ENCODE measurements at places on chromosomes 12 and 14.
A peak's percentile ranks its signal among the peaks of the same experiment; 100 is the strongest.

DNA sequence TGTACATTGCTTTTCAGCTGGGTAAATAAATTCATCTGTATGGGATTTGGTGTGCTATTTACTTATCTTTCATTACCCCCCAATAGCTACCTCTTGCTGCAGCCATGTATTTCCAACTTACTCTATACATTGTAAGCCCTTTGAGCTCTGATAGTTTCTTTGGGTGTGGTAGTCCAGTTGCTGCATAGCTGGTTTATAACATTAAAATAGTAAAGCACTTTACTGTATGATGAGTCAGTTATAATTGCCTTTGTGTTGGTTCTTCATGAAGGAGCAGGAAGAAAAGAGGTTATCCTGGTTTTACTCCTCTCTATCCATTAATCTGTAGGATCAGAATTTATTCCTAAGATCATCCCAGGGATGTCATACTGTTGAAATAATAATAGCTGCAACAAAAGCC is 15.7 kb downstream of the TBC1D30 start:
- DNase-seq = no peak

- no peak for DNase-seq
These were observed 35.6 kb upstream of the GPR68 start for GRCh38 chr14:91280129-91280528.

- DNase-seq = no peak
These were observed 90.4 kb downstream of the LRP6 start for GRCh38 chr12:12176402-12176801.

DNA sequence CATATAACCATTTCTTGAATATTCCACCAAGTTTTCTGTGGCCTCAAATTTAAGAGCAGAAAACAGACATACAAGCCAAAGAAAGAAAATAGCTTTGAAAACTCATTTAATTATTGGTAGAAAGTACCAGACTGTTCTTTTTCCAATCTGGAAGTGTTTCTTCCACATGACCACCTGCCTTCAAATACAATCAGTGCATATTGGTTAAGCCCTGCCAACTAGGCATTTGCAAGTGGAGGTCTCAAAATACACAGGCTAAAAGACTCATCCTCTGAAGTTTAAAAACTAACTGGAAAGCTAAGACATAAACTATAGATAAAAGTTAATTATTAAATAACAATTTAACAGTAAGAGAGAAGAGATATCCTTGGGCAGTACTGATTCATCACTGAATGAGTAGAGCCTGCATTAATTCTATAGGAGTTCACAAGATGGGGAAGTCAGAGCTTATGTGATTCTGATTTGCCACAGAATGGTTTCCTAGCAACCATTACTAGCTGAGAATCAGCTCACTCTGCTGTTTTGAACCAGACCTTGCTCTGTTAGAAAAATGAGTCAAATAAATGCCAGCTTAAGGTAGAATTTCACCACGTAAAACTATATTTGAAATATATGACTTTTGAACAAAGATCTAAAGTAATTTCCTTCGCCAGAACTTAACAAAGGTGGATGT is 433.8 kb downstream of the FUT8 start:
- DNase-seq = no peak

GRCh38 chr12:80745851-80746505 is 29.3 kb downstream of the MYF5 start:
- no peak for DNase-seq

DNA sequence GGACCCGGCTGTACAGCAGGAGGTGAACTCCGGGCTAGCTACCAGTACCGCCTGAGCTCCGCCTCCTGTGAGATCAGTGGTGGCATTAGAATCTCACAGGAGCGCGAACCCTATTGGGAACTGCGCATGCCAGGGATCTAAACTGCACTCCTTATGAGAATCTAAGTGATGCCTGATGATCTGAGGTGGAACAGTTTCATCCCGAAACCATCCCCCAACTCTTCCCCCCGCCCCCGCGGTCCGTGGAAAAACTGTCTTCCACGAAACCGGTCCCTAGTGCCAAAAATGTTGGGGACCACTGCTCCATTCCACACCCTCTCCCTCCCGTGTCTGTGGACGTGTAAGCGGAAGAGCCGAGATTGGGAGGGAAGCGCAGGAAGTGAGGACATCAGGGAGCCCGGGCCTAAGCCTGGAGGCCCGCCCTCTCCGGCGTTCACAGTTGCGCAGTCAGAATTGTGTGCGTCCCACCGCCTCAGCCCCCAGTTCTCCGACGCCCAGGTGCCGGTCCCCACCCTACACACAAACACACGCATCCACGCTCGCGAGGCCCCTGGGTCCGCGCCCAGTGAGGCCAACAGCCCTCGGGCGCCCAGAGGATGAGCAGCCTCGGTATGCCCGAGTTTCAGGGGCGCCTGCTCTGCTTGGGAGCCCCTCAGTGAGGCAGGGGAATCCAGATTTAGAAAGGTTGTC is 1.8 kb upstream of the RNASE4 start:
- DNase-seq = peak; percentile 67

DNA sequence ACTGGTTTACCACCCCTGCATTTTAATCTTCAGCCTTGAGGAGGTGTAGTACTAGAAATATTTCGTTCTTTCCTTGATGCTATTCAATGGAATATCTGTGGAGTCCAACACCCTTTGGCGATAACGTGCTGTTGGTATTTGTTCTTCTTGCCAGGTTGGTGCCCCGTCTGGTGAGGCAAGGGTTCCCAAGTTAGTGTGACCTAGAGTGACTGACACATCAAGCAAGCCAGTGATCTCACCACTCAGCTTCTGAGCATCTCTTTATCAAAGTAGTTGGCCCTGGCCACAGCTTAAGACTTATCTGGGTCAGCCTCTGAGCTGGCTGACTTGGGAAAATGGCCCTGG is 60.2 kb downstream of the PLXNC1 start:
- no peak for DNase-seq

DNA sequence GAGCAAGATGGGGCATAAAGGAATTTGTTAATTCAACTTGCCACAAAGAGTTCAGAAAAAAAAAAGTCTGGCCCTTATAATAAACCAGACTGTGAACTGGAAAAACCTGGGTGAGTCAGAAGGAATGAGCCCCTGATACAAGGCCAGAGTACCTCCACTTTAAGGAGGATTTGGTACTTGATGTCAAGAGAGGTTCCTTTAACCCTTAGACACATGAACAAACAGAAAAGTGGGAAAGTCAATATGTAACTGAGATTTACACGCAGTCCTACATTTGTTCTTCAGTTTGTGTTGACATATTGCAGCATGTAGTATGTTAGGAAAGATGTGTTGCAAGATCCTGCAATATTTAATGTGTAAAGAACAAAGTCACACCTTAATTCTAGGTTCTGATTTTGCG is 14.2 kb upstream of the SLC38A4 start:
- no peak for DNase-seq
